ENCODE measurements at places on chromosomes 6 and 20. TPM values are rescaled to one million over a fixed set of nuclear protein-coding genes. Genes with fewer than 3 reads are reported as not detected.

The BACH2 gene
- total RNA-seq, result 79.6 TPM

The ADGRB3 gene
- total RNA-seq, result not detected

The BPIFA1 gene
- not detected for total RNA-seq

GRCh38 chr6:14734416-14735340 is 511.2 kb upstream of the JARID2 start:
- peak overlapping the region; percentile 71 for H3K4me3 ChIP-seq

- peak overlapping the region; percentile 90 for H3K4me3 ChIP-seq
- H3K27me3 ChIP-seq, result no peaks in the 10 kb centered on the region
- peak; percentile 50 for DNase-seq
- H3K4me1 ChIP-seq, result peaks cover 16% of the 10 kb centered on the region
- peaks cover 3% of the 10 kb centered on the region for H3K36me3 ChIP-seq
Observed at GRCh38 chr6:29926413-29927274, 15.7 kb upstream of the HLA-A start.

All from activated B cell treated with CpG ODN at 0.5 μM for 24 hours (primary cell).